ENCODE measurements at places on chromosomes 6 and 20.

- no peak for DNase-seq
These were observed 122.8 kb upstream of the HSF2 start for GRCh38 chr6:122276637-122277036.

DNA sequence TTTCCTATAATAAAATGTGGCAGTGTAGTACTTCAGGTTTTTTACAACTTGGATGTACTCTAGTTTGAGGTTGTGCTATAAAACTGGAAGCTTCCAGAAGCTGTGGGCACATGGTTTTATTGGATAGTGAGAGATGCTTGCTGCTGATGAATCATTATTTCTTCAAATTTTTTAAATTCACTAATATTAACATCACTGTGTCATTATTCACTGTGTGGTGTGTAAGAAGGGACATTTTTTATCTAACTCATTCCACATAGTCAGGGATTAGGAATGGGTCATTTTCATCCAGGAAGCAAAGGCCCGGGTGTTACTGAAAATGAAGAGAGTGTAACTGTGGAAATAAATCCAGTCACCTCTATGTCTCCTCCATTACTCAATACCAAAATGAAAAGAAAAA lies 421.0 kb downstream of the TENT5A start:
- DNase-seq: no peak

- no peak for DNase-seq
These were observed 12.3 kb downstream of the TMEM30A start for GRCh38 chr6:75272145-75272840.

DNA sequence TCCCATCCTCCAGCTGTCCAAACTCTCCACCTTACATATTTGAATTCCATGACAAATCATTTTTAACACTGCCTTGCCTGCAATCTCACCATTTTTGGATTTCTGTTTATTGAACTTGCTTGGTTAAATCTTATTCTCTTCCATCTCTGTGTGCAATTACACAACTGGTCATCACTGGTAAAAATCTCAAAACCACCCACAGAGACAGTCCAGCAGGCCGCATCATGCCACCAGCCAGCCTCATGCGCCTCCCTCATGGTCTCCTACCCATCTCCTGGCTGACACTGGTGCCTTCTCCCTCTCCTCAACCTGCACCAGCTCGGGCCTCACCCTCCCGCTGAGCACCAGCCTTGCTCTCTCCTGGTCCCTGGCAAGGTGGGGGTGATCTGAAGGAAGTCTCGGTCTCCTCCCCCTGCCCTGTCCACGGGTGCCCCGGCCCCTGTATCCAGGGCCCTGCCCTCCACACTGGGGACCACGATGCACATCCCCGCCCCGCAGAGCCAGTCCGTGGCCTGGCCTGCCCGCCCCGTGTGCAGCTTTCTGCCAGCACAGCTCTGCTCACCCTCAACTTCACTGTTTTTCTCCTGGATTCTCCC lies 92.0 kb downstream of the THBS2 start:
- no peak for DNase-seq

DNA sequence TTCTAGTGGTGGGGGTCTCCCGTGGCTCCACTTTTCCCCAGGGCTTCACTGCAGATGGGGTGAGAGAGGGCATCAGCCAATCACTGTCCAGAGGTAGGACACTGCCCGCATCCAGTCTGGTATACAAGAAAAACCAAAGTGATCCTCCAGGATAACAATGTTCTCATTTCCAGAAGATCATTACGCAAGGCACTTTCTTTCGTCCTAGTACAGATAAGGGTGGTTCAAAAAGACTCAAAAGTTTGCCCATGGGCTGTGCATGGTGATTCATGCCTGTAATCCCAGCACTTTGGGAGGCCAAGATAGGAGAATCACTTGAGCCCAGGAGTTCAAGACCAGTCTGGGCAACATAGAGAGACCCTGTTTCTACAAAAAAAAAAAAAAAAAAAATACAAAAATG lies 16.4 kb downstream of the GMDS start:
- no peak for DNase-seq

Data from stimulated activated CD4-positive, alpha-beta T cell treated with anti-CD3 and anti-CD28 coated beads, Interleukin-4, amount 100 ng/mL, for 48 hours (primary cell).